ENCODE measurements at places on chromosomes 3 and 15.

DNA sequence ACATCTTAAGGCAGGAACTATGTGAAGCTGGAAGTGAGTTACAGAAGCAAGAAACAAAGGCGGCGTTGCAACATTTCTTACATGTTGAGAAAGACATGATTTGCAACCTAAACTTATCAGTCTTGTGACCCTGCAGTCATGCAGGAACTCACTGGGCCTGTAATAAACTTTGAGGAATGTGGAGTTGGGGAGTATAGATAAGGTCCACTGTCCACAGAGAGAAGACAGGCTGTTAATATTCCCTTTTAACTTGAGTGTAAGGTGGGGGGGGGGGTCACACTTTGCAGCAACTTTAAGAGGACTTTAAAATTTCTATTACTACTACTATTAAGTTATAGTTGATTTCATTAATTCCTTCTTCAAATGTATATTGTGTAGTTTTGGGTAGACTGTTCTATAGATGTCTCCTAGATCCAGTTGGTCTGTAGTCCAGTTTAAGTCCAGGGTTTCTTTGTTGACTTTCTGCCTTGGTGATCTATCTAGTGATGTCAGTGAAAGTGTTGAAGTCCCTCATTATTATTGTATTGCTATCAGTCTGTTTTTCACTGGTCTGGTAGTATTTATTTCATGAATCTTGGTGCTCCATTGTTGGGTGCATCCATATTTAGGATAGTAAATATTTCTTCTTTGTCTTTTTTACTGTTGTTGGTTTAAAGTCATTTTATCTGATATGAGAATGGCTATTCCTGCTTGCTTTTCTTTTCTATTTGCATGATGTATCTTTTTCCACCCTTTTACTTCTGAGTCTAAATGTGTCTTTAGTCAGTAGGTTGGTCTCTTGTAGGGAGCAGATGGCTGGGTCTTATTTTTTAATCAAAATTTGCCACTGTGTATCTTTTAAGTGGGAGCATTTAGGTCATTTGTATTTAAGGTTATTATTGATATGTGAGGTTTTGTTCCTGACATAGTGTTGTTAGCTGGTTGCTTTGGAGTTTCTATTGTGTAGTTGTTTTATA lies 15.6 kb upstream of the FAM98B start:
- DNase-seq: no peak

DNA sequence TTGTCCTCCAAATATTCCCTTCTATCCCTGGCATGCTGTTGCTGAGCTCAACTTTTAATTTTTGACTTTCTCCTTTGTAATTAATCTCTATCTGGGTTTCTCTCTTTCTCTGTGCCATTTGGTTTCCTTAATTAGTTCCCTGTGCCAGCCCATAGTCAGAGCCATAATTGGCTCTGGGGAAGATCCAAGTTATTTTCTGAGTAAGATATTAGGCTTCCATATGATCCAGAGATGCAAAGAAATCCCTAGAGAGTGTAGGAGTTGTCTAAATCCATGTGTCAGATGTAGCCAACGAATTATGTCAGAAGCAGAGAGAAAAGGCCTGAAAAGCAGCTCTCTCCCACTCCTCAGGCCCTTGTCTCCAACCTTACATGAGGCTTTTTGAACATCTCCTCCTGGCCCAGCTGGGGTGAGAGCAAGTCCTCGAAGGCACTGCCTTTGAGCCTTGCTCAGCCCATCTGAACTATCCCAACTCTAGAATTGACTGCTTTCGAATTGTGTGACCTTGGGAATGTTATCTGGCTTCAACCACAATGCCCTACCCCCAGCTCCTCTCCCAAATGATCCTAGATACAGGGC lies 46.4 kb downstream of the MOBP start:
- no peak for DNase-seq

GRCh38 chr15:70271422-70272088 lies 173.8 kb upstream of the TLE3 start:
- DNase-seq: no peak

DNA sequence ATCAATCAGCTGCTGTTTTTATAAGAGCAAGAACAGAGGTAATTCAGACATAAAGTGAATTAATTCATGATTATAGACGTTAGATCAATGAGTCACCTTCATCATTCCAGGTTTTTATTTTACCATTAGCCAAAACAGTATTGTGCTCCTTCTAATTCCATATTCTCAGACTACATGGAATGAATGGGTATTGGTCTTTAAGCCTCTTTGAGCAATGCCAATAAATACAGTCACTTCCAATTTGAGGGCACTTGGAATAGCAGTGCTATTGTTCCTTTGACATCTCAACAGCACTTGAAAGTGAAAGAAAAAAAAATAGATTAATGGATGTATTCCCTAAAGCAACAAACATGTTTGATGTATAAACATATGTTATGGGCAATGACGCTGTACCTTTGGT lies 830.9 kb upstream of the CFAP20DC start:
- DNase-seq: no peak

DNA sequence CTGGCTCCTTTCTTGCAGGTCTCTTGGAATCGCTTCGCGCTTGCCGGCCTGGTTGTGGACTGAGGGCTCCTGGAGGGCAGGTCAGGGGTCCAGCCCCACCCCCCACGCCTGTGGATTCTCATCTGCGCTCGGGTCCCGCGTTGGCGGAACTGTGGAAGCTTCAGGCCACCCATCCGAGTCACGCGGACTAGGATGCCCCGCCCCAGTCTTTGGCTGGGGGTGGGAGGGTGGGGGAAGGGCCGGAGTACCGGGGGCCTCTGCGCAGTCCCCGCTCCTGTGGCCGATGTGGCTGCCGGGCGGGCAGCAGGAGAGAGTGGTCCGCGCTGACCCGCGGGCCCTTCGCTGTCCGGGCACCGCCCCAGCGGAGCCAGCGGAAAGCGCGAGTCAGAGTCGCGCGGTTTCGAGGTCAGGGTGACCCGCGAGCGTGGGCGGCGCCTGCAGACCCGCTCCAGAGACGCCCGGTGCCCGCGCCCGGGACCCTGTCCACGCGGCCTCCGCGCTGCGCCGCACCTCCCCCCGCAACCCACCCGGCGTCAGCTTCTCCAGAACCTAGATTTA lies 114.2 kb downstream of the KLF13 start:
- DNase-seq: peak; percentile 40

GRCh38 chr3:191227541-191227940 lies 28.5 kb downstream of the OSTN start:
- no peak for DNase-seq

GRCh38 chr3:25587526-25587925 lies 77.2 kb downstream of the TOP2B start:
- DNase-seq: no peak

GRCh38 chr3:14452740-14453710 lies 50.6 kb downstream of the SLC6A6 start:
- DNase-seq: no peak

DNA sequence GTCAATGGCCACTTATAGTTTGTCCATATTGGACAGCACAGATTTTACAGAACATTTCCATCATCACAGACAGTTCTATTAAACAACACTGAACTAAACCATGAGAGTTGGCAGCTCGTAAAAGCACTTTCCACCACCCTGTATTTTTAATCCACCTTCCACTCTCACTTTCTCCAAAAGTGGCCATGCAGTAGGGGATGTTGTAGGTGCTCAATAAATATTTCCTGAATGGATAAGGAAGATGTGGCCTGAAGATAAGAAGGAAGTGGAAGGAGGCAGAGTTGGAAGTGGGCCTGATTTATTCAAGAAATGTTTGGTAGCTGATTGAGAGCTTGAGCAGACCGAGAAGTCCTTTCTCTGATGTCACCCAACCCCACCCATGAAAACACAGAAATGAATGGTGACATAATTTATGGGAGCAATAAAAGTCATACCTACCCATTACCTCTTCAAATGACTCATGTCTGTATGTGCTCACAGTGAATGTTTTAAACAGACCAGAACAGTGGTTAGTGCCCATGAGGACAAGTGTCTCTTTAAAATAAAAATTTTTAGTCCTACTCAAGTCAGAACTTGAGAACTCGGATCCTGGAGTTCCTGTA lies 39.6 kb upstream of the CTNNB1 start:
- no peak for DNase-seq

- no peak for DNase-seq
Measured at GRCh38 chr3:47865192-47865591, 62.3 kb downstream of the DHX30 start.

DNA sequence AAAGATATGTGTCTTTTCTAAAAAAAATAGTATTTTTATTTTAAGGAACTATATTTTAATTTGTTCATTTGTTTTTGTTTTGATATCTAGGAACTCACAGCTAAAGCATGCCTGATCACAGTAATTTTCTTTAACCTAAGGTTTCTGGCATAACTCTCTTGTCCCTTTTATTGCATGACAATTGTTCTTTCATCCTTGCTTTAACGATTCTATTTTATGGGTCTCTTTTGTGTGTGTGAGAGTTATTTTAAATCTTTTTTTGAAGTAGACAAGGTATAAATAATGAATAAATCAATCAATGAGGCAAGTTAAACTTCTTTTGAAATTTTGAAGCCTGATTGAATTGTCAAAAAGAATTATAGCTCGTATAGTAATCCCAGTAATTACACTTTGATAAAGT lies 747.8 kb upstream of the GOLIM4 start:
- DNase-seq: no peak

Measured in activated T-cell treated with anti-CD3 and anti-CD28 coated beads for 48 hours (primary cell).